ENCODE measurements at places on chromosomes 5 and 9.

- DNase-seq: no peak
These were observed 95.4 kb upstream of the KLF4 start for GRCh38 chr9:107584944-107585343.

- peak; percentile 35 for DNase-seq
These were observed 269.9 kb upstream of the PAPPA start for GRCh38 chr9:115883467-115884329.

DNA sequence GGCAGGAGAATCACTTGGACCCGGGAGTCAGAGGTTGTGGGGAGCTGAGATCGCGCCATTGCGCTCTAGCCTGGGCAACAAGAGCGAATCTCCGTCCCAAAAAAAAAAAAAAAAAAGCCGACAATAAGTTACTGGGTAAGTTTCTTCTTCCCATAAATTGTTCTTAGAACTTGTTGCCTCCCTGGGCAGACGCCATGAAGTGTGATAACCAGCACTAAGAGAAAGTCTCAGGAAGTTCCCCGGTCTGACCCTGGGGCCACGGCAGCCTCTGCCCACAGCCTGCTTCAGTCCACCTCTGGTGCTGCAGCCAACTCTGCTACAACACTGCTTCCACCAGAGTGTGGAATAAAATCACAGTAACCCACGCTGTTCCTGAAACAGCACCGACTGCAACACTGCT lies 19.1 kb downstream of the LPCAT1 start:
- DNase-seq: no peak

- DNase-seq: no peak
These were observed 40.4 kb downstream of the PCSK5 start for GRCh38 chr9:75930730-75931321.

- no peak for DNase-seq
These were observed 220.7 kb downstream of the FANCC start for GRCh38 chr9:95096807-95097206.

GRCh38 chr5:148540647-148541046 lies 113.7 kb downstream of the HTR4 start:
- DNase-seq: peak; percentile 14

DNA sequence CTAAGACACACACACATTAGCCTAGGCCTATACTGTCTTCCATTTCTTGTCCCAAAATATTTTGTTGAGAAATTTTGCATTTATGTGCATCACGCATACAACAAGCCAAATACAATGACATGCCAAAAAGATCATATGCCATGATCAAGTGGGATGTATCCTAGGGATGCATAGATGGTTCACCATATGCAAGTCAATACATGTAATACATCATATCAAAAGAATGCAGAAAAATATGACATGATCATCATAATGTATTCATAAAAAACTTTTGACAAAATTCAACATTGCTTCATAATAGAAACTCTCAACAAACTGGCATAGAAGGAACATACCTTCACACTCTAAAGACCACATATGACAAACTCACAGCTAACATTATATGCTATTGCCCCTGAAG lies 5.8 kb upstream of the FAM81B start:
- DNase-seq: no peak

- peak; percentile 71 for DNase-seq
These were observed 37.6 kb downstream of the C9orf57 start for GRCh38 chr9:72022841-72023240.

DNA sequence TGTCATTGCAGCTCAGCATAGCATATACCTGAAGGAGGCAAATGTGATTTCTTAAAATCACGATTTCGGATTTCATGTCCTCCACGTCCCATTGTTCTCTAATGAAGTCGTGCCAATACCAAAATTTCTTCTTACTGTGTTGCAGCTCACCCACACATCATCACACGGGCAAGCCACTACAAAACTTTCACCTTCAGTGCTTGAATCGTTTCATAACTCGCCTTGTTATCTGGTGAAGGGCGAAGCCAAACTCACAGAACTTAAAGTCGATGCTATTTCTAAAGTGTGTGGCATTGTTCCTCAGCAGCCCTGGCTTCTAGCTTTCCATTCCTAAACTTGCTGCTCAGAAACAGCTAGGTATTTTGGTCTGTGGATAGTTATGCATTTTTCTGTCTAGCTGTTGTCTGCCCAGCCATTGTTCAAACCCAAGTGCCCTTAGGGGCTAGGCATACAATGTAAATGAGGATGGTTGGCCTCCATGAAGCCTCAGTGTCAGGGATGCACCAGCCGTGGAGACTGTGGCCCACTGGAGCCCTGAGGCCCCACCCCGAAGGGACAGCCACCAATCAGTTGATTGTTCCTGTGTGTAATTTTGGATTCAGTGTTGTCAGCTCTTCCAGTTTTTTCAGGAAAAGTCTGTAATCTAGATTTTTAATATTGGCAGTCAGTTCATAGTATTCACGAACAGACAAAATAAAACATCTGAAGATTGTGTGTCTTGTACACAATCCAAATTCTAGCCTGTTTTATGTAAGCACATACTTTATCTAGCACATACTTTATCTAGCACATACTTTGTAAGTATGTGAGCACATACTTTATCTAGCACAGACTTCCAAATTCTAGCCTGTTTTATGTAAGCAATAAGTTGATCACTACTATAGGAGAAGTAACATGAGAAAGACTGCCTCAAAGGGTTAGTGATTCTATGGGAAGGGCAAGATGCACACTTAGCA lies 112.8 kb downstream of the DAPK1 start:
- no peak for DNase-seq

- peak; percentile 87 for DNase-seq
These were observed 206.6 kb upstream of the RFX3 start for GRCh38 chr9:3732077-3733038.

DNA sequence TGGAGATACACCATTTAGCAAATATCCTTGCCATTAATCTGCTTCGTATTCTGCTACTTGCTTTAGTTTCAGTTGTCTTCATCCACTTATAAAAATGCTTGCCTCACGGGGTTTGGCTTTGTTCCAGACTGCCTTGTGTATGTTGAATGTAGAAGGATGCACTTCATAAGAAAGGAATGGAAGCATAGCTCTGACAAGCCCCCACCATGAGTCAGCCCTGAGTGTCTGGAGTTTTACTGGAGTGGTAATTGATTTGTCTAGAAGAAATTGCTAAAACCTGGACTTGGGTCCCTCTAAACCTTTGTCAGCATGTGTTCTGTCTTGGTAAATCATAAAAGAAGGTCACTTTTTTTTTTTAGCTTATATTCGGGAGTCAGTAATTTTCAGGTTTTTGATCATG lies 4.6 kb downstream of the TEX48 start:
- peak; percentile 98 for DNase-seq

DNA sequence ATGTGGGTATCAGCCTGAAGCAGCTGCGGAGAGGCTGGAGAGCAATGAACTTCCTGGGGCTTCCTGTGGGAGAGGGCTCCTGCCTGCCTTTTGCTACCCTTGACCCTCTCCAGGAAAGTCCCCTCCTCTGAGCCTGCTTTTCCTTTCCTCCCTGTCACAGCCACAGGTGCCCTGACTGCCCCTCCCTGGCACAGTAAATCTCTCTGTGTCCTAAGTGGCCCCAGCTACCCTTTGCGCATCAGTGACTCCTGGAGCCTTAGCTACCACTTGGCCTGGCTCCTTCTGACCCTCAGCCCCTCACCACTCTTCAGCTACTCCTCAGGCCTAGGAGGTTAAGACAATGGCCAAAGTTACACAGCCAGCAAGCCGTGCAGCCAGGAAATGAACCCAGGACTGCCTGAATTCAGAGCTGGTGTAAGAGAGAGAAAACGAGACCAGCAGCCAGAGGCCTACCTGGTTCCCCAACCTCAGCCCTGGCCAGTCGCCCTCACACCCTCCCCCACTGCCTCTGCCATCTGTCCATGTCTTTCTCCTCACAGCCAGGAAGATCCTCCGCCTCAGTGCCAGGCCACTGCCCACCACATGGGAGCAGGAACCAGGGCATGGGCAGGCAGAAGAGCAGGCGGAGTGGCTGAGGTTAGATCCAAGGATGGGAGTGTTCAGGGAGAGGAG lies 18.6 kb downstream of the CNTFR start:
- no peak for DNase-seq

DNA sequence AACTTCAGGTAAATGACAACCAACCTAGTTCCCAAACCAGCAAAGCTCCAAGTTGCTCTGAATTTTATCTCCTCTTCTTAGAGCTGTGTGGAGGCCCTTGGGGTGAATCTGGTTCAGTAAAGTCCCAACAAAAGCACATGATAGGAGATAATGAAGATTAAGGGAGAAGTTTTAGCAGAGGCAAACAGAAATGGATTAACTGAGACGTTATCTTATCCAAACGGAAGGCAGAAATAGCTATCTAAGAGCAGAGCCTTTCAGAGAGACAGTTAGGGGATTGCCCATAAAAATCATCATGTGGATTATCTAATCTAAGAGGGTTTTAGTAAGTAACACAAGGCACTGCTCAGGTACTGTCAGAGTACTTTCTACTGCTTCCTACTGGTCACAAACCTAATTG lies 183.9 kb upstream of the ZNF618 start:
- no peak for DNase-seq

DNA sequence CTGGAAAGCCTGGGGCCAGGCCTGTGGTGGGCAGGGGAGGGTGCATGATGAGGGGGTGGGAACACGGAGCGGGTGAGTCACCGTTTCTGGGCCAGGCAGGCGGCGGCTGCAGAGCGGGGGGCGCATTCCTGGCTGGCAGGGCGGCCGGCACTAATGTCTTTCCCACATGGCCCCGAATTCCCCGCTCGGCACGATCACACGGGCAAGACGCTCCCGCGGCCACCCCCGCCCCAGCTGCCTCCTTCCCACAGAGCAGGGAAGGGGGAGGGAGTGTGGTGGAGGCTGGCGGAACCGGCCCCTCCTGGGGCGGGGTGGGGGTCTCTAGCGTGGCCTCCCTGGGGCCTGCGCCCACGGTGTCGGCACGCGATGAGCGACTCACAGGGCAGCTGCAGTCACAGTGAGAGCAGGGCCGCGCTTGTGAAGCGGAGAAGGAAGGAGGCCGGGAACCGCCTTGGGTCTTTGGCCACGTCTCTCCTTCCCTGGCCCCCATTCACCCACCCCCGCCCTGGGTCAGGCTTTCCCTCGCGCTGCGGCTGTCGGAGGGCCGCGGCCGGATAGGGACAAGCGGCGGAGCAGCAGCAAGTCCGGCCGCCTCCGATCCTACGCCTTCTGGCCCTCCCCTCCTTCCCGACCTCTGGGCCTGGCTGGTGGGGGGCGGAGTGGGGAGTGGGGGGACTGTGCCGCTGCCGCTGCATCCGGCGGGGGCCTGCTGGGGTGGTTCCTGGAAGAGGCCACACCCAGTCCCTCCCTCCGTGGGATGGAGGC lies 48.9 kb downstream of the CXXC5 start:
- peak; percentile 51 for DNase-seq

- no peak for DNase-seq
These were observed 86.6 kb upstream of the SLC25A48 start for GRCh38 chr5:135747824-135748223.

- DNase-seq: no peak
These were observed 6.1 kb upstream of the NRG2 start for GRCh38 chr5:140049205-140049604.

- DNase-seq: peak; percentile 16
These were observed 104.4 kb downstream of the DENND1A start for GRCh38 chr9:123825342-123826060.

DNA sequence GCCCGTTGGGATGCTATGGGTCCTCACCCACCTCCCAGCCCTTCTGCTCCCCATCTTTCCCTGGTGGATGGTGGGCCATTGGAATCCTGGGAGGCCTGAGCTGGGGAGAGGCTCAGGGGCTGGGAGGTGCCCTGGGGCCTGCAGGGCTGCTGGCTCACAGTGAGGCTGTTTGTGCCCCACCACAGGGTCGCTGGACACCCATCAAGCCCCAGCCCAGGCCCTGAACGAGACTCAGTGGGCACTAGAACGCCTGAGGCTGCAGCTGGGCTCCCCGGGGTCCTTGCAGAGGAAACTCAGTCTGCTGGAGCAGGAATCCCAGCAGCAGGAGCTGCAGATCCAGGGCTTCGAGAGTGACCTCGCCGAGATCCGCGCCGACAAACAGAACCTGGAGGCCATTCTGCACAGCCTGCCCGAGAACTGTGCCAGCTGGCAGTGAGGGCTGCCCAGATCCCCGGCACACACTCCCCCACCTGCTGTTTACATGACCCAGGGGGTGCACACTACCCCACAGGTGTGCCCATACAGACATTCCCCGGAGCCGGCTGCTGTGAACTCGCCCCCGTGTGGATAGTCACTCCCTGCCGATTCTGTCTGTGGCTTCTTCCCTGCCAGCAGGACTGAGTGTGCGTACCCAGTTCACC lies 4.9 kb upstream of the AIF1L start:
- no peak for DNase-seq

- DNase-seq: no peak
These were observed 201 bp downstream of the DOLK start for GRCh38 chr9:128947277-128947526.

- DNase-seq: peak; percentile 39
These were observed 84.6 kb downstream of the HMHB1 start for GRCh38 chr5:143896516-143896915.

DNA sequence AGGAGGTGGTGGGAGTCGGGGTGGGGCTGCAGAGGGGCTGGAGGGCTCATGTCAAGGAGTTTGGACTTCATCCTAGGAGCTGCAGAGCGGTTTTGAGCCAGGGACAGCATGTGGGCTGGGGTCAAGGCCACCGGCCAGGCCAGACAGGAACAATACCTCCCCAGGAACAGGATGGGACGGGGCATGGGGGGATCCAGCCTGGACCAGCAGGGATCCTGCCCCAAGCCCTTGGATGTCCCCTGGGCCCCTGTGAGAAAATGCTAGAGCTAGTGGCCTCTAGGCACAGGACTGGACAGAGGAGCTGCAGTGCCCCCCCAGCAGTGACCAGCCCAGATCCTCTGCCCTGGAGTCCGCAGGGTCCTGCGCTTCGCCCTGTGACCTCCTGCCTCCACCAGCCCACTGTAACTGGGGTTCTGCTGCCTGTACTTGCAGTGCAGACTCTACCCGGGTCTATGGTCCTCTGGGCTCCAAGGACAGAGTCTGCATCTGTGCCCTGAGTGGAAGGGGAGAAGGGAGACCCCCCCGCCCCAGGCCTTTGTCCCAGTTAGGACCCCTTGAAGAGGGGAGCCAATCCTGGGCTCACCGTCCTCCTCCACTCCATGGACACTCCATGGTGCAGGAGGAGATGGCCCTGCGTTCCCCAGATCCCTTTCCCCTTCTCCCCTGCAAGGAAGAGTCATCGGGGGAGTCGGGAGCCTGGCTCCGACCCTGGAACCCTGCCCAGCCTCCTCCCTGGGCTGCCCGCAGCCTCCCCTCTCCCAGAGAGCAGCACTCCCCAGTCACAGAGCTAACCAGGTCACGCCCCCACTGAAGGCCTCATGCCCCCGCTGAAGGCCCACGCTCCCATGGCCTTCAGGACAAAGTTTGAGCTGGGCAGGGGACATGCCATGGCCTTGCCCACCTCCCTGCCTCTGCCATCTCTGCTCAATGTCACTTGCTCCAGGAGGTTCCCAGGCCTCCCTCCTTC lies 3.0 kb upstream of the MXD3 start:
- DNase-seq: no peak

GRCh38 chr9:5040730-5041389 lies 55.8 kb downstream of the JAK2 start:
- no peak for DNase-seq

DNA sequence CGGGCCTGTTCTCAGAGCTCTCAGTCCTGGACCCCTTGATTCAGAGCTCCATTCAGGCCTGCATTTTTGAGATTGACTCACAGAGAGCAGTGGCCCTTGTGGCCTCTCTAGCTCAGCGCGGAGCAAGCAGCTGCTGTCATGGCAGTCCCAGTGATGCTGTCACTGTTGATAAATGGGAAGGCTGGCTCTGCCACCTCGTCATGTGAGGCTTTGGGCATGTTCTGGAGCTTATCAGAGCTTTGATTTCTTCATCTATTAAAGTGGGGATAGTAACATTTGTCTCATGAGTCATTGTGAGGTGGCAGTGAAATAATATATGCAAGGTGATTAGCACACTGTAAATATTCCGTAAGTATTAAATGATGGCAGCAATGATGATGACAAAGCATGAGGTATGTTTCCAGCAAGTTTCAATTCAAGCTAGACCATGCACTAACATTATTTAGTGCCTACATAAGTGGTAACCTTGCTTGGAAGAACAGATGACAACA lies 126.4 kb upstream of the CXCL14 start:
- DNase-seq: peak; percentile 20
